Stimulated activated CD4-positive, alpha-beta T cell treated with anti-CD3 and anti-CD28 coated beads, Interleukin-1b, Interleukin-23, amount 100 ng/mL, for 24 hours (primary cell): ENCODE measurements at places on chromosomes 4 and X.

GRCh38 chrX:47579537-47579936 lies 2.7 kb upstream of the TIMP1 start:
- peak; percentile 40 for DNase-seq

DNA sequence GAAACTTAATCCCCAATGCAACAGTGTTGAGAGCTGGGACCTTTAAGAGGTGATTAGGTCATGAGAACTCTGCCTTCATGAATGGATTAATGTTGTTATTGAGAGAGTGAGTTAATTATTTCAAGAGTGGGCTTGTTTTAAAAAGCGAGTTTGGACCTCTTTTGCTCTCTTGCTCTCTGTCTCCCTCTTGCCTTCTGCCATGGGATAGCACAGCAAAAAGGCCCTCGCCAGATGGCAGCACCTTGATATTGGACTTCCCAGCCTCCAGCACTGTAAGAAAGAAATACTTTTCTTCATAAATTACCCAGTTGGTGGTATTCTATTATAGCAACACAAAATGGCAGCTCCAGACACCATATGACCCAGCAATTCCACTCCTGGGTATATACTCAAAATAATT lies 7.0 kb upstream of the ATP6AP2 start:
- DNase-seq = no peak

GRCh38 chr4:62644372-62644771 lies 1444.2 kb downstream of the ADGRL3 start:
- no peak for DNase-seq

DNA sequence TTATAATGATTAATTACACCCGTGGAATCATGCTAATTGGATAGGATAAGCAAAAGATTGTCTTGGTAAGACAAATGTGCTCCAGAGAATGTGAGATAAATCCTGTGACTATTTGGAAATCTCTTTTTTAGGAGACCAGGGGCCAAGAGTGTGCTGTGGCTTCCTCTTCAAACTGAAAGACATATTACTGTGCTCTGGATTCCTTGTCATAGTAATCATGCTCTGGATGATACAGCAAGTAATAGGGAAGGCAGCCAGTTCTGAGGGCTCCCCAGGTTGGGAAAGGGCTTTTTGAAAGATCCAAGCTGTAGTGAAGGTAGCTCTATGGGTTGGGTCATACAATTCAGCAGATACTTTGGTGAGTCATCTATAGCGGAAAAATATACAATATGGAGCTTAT lies 600.5 kb downstream of the PCDH18 start:
- DNase-seq = no peak

GRCh38 chr4:123378794-123379193 lies 17.8 kb upstream of the SPRY1 start:
- DNase-seq = no peak

DNA sequence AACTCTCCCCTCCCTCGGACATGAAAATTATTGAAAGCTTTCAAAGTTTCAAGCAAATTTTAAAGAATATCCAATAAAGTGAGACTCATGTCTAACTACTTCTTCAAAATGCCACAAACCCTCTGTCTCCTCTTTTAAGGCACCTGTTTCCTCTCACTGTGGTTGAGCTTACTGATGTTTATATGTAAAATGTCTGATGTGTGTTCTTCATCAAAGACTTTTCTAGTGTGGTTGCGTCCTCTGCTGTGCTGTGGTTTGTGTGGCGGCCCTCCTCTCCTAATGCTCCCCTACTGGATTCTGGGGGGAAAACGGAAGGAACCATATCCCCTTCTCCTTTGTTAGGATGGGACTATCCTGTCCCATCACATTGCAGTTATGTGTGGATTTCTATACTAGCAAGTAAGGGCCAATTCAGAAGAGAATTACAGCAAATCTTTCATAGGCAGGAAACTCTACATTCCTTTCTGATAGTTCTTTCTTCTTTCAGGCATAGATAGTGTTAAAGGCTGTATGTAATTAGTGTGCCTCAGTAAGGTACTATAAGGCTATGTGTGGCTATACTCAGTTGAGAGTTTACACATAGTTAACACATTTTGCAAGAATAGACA lies 221.0 kb upstream of the GPRIN3 start:
- DNase-seq = no peak

- no peak for DNase-seq
Measured at GRCh38 chr4:110183643-110184042, 14.8 kb downstream of the ELOVL6 start.

DNA sequence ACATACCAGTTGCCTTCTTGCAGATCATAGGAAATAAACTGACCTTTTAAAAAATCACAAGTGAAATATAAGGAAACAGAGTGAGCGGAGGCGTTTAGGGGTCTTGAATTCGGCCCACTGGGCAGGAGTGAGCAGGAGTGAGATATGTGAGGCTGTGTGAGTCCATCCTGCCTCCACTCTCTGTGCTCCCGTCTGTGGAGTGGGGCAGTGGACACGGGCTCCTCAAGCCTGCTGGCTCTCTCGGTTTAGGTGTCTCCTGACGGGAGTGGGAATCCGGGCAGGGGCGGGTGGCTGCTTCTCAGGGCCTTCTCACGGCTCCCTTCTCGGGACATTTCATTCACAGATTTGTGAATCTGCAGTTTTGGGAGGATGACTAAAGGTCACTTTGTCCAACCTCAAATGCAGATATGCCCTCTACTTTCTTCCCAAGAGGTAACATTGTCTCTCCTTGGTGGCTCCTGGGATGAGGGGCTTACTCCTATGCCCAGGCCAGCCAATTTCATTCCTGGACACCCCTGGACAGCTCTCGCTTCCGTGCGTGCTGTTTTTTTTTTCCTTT lies 27.6 kb downstream of the CYTL1 start:
- no peak for DNase-seq

DNA sequence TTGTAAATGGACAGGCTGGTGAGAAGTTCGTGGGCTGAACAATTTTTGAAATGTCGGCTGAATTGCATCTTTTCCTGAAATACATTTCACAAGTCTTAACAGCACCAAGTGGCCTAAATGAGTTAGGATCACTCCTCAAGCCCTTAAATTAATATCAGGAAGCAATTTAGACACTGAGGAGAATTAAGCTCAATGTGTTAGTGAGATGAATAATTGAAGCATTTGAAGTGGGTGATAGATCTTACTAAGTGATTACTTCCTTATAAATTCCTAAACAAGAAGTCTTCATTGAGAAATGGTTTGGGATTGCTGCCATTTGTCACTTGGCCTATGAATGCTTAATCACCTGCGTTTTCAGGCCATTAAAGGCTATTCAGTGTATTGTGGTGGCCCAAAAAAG lies 116.8 kb downstream of the NAA11 start:
- no peak for DNase-seq

- no peak for DNase-seq
Measured at GRCh38 chr4:19580095-19580494, 671.6 kb upstream of the SLIT2 start.

GRCh38 chr4:183905593-183906488 lies 734 bp downstream of the STOX2 start:
- DNase-seq = no peak

DNA sequence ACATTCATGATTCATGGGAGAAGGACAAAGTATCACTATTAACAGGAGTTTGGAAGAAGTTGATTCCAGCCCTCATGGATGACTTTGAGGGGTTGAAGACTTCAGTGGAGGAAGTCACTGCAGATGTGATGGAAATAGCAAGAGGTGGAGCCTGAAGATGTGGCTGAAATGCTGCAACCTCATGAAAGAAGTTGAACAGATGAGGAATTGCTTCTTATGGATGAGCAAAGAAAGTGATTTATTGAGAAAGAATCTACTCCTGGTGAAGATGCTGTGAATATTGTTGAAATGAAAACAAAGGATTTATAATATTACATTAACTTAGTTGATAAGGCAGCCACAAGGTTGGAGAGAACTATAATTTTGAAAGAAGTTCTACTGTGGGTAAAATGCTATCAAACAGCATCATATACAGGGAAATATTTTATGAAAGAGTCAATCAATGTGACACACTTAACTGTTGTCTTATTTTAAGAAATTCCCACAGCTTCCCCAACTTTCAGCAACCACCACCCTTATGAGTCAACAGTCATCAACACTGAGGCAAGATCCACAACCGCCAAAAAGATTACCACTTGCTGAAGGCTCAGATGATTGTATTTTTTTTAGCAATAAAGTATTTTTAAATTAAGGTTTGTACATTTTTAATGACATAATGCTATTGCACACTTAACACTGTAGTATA lies 302.6 kb downstream of the CBLL2 start:
- no peak for DNase-seq

- DNase-seq = no peak
Measured at GRCh38 chr4:140174543-140174942, 20.6 kb upstream of the MAML3 start.

DNA sequence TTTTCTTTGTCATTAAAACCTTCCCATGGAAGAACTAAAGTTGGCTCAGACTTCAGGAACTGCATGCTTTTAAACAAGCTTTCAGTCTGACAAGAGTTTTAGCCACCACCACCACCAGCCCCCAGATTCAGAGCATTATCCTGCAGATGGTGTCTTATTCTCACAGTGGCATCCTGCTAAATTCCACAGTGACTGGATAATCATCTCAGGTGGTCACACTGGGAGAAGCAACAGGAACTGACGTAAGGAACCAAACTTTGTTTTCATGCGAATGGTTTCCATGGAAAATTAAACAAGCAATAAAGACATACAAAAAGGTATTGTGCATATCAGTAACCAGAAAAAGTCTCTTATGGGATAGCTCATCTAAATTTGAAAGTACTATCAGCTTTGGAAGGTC lies 370.7 kb downstream of the FBXW7 start:
- no peak for DNase-seq
